Thoracic aorta (tissue), 2 donors: ENCODE measurements at places on chromosomes 2 and 18. TPM values are rescaled to one million over a fixed set of nuclear protein-coding genes. Genes with fewer than 3 reads are reported as not detected.

DNA sequence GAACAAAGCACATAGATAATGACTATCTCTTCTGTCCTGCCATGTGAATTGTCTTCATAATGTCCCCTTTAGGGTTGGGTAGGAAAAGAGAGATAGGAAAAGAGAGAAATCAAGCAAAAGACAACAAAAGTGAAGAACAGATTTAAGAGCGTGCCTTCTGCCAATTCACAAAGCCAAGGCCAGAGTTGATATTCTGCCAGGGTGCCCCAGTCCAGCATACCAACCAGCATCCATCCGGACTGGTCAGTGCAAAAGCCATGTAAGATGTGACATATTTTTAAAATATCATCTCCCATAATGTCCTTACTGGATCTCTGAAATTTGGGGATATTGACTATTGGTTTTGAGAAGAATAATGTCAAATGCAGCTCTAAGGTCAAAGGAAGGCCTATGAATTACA lies 35.7 kb upstream of the KLF7 start:
- H3K36me3 ChIP-seq, result no peaks in the 10 kb centered on the region
- H3K4me1 ChIP-seq, result no peaks in the 10 kb centered on the region
- H3K27me3 ChIP-seq, result no peaks in the 10 kb centered on the region
- DNase-seq, result no peak

DNA sequence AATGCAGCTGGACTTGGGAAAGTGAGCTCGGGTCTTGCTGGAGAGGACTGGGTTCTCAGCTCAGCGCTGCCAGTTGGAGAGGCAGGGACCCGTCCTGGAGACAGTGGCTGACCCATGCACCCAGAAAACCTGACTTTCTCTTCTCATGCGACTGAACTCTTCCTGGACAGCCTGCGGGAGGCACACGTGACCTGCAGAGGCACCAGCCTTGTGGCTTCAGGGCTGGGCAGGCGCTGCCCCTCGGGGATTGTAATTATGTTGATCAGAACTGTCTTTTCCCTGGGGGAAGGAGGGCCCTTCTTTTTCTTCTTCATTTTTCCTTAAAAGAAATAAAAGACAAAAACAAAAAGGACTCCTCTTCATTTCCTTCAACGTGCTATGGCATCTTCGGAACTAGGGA lies 198.1 kb downstream of the VAPA start:
- H3K36me3 ChIP-seq, result no peaks in the 10 kb centered on the region
- H3K27me3 ChIP-seq, result no peaks in the 10 kb centered on the region
- no peak for DNase-seq
- H3K27ac ChIP-seq, result no peak overlapping the region

GRCh38 chr2:40249577-40249976 lies 202.3 kb downstream of the SLC8A1 start:
- no peaks in the 10 kb centered on the region for H3K27me3 ChIP-seq
- H3K4me1 ChIP-seq, result peaks cover 22% of the 10 kb centered on the region
- no peak overlapping the region for H3K27ac ChIP-seq
- no peak overlapping the region for H3K4me3 ChIP-seq

Gene COLEC11
- total RNA-seq, result 22.5 TPM

DNA sequence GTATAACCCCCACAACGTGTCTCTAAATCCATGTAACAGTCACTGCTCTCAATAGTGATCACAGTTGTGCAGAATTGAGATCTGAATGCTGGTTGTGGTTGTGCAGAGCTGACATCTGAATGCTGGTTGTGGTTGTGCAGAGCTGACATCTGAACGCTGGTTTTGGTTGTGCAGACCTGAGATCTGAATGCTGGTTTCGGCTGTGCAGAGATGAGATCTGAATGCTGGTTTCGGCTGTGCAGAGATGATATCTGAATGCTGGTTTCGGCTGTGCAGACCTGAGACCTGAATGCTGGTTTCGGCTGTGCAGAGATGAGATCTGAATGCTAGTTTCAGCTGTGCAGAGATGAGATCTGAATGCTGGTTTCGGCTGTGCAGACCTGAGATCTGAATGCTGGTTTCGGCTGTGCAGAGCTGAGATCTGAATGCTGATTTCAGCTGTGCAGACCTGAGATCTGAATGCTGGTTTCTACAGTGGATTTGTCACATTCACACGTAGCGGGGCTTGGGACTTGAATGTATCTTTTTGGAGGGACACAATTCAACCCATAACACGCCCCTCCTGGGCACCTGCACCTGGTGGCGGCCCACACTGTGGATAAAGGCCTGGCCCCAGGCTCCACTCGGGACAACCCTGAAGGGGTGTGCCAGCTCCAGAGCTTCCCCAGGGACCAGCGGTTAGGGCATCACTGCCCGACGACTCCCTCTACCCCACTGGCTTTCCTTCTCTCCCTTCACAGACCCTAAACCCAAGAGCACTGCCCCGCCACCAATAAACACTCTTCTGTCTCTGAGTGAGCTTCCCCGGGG lies 51.1 kb upstream of the SLC66A3 start:
- no peaks in the 10 kb centered on the region for H3K4me1 ChIP-seq
- no peak for DNase-seq
- no peaks in the 10 kb centered on the region for H3K27me3 ChIP-seq
- no peak overlapping the region for H3K27ac ChIP-seq
- no peak overlapping the region for H3K4me3 ChIP-seq

Gene PRKAG3
- not detected for total RNA-seq

- H3K27me3 ChIP-seq, result no peaks in the 10 kb centered on the region
- H3K4me3 ChIP-seq, result no peak overlapping the region
These were observed 8.2 kb upstream of the RBM44 start for GRCh38 chr2:237790353-237790752.

DNA sequence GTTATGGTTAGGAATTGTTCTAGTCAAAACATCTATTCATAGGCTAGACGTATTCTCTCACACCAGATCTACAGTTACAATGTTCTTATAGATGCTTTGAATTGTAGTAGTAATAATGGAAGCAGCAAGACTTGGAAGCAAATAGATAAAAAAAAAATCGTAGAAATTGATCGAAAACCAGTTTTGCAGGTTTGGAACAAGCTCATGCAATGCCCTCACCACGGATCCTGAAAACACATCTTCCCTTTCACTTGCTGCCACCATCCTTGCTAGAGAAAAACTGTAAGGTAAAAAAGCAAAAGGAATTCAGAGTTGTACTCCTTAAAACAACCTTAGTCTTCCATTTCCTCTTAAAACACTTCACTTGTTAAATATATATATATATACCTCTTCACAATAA lies 4.4 kb downstream of the SULT1C4 start:
- no peak overlapping the region for H3K4me3 ChIP-seq
- no peak overlapping the region for H3K27ac ChIP-seq
- no peaks in the 10 kb centered on the region for H3K36me3 ChIP-seq
- DNase-seq, result no peak
